ENCODE measurements at places on chromosomes 7 and 10. TPM values are rescaled to one million over a fixed set of nuclear protein-coding genes. Genes with fewer than 3 reads are reported as not detected.

The CALHM3 gene
- not detected for polyA plus RNA-seq

The HTR7 gene
- polyA plus RNA-seq, result 0.16 TPM

The TEX47 gene
- polyA plus RNA-seq, result not detected

The PLCE1 gene
- not detected for polyA plus RNA-seq
